ENCODE measurements at places on chromosomes 1 and 21.

DNA sequence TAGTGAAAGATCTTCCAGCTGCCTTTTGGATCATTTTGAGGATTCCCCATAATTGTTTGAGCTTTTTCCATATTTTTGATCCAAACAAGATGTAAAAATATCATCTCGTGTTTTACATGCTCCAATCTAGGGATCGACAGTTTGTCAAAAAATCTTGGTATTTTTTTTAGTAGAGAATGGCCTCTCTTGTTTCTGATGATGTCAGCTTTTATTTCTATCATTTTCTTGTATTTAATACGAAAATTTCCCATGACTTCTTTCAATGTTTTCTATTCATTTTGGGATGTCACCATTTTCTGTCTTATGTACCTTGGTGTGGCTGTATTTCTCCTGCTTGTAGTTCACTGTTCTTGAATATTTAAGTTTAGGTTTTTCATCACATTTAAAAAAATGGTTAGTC, 812.0 kb upstream of the NCAM2 start:
- no peak for DNase-seq

GRCh38 chr1:8407652-8408051, 89.7 kb downstream of the SLC45A1 start:
- DNase-seq, result no peak

DNA sequence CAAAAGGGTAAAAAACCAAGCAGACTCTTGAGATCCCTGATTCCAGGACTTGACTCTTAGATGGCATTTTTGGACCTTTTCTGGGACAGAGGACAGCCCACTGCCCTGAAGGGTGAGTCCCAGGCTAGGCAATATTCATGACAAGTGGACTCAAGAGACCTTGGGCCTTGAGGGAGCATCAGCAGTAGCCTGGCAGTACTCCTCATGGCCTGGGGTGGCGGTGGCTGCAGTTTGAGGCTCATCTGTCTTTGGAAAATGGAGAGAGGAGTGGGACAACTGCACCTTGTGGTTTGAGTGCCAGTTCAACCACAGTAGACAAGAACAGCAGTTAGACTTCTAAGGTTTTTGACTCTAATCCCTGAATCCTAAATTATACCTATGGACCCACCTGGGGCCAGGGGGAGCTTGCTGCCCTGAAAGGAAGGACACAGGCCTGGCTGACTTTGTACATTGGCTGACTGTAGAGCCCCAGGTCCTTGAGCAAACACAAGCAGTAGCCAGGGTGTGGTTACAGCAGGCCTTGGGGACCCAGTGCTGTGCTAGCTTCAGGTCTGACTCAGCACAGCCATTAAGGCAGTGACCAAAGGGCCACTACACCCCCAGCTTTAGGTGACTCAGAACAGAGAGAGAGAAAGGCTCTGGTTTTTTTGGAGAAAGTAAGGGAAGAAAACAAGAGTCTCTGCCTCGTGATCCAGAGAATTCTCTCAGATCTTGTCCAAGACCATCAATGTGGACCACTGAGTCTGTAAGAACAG, 1023.2 kb downstream of the KCNT2 start:
- no peak for DNase-seq

GRCh38 chr1:222106377-222106776, 364.5 kb upstream of the DUSP10 start:
- no peak for DNase-seq

DNA sequence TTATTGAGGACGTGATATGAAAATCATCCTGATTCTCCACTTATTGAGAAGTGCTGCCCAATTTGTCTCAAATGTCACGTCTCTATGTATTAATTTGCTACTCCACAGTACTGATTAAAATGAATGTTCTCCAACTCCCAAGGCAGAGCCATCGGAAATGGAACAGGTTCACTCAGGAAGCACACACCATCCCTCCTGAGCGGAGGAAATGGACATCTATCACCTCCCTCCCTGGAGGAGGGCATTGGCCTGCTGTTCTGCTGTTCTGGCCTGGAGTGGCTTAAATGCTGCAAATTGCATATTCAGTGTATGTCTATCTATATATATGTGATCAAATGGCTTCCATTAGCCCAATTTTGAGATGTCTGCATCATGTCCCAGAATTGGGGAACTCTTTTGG, 140.5 kb downstream of the CSMD2 start:
- DNase-seq, result no peak

DNA sequence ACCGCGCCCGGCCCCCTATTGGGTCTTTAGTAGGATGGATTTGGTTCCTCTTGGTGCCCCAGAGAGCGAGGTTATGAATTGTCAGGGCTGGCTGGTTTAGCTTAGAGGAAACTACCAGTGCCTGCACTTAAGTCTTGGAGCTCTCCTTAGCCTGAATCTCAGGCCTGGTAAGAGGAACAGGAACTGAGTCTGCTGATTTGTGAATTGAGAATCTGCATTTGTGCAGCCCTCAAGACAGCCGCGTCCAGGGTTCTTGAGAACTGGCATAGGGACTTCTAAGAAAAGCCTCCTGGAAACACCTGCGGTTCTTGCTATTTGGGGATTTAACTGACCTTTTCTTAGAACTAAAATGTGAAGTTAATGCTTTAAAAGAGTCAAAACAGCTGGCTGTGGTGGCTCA, 1.7 kb downstream of the NECAP2 start:
- DNase-seq, result no peak

- no peak for DNase-seq
Measured at GRCh38 chr1:68128157-68128556, 77.7 kb upstream of the DIRAS3 start.

DNA sequence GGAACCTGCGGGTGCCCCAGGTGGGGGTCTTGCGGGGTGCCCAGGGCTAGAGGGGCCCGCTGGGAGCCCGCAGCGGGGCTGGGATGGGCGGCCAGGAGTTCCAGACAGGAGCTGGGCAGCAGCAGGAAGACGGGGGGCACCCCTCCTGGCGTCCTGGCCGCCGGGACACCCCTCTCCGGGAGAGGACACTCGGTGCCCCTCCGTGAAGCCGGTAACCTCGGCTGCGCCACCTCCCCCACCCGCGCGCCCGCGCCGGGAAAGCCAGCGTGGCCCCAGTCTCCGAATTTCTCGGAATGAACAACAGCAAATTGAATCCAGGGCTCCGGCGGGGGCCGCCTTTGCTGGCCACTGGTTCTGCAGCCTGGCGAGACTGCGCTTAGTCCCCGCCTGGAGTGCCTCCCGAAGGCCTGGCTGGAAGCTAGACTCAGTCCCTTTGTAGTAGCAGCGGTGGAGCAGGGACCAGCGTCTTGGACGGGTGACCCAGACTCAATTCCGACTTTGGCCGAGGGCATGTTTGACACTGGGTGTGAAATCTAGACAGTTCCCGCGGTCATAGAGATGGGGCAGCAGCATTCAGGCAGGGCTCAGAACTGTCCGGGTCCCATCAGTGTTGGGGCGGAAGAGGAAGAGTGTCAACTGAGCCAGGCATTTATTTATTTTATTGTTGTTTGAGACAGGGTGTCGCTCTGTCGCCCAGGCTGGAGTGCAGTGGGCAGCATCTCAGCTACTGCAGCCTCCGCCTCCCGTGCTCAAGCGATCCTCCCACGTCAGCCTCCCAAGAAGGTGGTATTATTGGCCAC, 773 bp downstream of the IFNGR2 start:
- DNase-seq, result no peak

- no peak for DNase-seq
Measured at GRCh38 chr1:41534181-41535076, 49.9 kb upstream of the EDN2 start.

Data from activated T-helper 1 cell treated with anti-CD3 and anti-CD28 coated beads, Interleukin-12 subunit alpha, Interleukin-12 subunit beta, Interleukin-2, Interleukin-4 antibody, amounts not matched to agents 30 ng/mL and 10 ng/mL and 1 ng/mL, durations not matched to agents 14 hours and 24 hours and 36 hours (primary cell).